Stimulated activated CD4-positive, alpha-beta T cell treated with anti-CD3 and anti-CD28 coated beads, TNF-alpha, amount 100 ng/mL, for 1 hour (primary cell): ENCODE measurements at places on chromosomes 2 and 18.

DNA sequence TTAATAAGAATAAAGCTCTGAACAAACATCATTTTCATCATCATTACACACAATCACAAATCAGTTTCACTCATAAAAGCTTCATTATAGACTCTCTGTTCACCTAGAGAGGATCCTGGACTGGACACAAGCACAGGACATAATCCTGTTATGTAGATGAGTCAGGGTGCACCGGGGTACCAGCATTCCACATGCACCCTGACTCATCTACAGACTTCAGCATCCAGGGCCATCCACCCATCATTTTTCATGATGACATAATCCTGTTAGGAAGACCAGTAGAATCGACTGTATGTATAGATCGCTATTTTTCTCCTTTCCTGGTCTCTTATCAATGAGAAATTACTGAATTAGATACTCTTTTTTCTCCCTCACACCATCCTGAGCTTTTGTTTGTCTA is 73.7 kb upstream of the PIK3C3 start:
- no peak for DNase-seq

DNA sequence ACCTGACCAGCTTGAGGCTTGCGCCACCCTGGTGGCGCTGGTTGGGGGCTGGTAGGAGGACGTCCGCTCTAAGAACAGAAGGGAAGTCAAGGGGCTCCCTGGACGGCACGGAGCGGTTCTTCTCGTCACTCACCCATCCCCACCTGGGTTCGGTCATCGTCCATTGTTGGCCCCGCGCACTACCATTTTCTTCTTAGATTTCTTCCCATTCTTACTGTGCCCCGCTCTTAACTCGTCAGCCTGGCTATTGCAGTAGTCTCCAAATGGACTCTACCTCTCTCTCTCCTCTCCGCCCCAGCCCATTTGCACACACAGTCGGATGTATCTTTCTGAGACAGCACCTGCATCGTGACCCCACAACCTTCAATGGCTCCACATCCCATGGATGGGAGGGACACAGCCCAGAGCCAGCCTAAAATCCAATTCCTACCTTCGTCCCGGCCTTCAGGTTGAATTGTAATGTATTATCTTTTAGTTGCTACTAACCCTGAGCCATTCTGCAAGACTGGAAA is 814 bp upstream of the RAB1A start:
- DNase-seq = no peak

DNA sequence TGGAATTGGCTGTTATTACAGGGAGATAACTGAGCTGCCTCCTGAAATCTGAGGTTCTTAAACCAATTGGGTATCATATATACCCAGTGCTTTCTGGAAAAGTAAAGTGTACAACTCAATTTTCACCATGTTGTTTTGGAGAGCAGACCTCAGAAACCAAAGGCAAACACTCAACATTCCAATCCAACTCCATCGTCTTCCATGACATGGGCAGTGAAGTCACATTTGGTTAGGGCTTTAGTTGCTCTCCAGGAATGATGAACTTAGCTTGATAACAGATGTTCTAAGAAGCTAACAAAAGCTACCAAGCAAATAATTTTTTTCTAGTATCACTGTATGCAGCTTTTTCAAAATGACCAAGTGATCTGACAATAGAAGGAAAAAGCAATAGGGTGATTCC is 107.0 kb upstream of the SLC35G4 start:
- DNase-seq = no peak

- DNase-seq = no peak
These were observed 1247.8 kb upstream of the NXPH2 start for GRCh38 chr2:140027966-140028365.

DNA sequence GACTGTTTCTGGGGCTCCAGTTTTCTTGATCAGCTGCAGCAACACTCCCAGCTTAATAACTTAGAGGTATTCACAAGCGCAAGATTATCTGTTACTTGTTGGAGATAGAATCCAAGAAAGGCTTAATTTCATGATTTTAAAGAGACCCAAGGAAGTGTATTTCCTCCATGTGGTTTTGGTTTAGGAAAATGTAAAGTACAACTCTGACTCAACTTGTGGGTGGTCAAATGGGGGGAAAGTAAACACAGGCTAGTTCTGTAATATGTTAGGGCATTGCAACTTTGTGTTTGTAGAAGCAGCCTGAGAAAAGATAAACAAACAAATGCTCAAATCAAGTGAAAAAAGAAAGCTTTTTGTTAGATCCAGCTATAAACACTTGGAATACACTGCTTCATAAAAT is 90.1 kb upstream of the COL3A1 start:
- DNase-seq = no peak

- DNase-seq = no peak
These were observed 77.0 kb downstream of the MBD2 start for GRCh38 chr18:54147439-54147838.

DNA sequence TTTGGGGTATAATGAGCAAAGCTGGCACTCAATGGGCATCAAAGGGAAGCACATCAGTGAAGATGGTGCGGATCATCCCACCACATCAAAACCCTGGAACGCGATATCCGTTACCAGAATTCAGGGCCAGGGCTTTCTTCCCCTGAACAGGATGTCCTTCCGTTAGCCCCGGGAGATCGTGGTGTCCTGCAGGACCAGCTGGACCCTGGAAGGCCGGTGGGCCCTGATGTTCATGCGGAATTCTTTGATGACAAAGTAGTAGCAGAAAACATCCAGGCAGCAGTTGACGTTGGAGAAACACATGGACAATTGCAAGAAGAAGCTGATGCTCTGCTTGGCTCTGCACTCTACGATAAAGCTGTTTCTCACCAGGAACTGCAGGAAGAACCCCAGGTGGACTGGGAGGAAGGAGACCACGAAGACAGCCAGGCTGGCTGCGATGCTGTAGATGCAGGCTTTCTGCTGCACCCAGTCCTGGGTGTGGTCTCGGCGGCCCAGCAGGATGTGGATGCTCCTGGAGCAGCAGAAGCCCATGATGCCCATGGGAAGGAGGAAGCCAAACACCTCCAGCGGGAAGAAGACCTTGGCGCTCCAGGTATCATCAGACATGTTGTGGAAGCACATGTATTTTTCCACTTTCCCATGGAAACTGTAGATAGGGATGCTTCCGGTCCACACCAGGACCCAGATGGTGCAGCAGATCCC is 15.0 kb downstream of the GPR55 start:
- DNase-seq = no peak

DNA sequence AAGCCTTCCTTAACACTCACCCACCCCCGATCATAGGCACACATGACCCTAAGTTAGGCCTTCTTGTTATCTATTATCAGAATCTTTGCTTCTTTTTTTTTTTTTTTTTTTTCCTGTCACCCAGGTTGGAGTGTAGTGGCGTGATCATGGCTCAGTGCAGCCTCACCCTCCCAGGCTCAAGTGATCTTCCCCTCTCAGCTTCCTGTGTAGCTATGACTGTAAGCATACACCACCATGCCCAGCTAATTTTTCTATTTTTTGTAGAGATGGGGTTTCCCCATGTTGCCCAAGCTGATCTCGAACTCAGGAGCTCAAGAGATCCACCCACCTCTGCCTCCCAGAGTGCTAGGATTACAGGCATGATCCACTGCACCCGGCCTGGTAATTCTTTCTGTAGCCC is 328.7 kb downstream of the NR4A2 start:
- DNase-seq = no peak

DNA sequence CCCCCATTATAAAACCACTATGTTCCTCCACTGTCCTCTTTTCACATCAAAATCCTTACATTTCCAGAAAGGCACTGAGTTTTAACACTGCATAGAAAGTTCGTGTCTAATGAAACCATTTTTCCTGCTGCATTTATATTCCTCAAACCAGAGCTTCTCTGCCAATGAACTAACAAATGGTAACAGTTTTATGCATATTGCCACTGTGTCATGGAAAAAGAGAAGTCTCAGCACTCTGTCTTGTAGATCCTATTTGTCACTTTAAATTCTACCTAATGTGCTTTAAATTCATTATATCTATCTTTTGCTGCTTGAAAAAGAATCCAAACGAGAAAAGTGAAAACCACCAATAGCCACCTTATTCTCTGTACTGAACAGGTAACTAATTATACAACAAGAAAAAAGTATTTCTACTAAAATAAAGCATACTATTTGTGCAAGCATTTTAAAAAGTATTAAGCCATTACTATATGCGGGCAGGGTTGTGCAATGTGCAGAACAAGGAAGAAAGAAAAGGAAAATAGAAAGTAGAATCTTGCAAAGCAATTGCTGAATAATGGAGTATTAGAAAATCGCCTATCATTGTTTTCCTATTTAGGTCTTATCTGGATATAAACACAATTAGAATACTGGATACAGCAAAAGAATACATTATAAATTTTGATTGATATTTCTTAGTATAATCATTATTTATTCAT is 328.9 kb downstream of the ZEB2 start:
- no peak for DNase-seq

- DNase-seq = peak; percentile 94
These were observed 695 bp upstream of the CTDP1 start for GRCh38 chr18:79678665-79679551.

DNA sequence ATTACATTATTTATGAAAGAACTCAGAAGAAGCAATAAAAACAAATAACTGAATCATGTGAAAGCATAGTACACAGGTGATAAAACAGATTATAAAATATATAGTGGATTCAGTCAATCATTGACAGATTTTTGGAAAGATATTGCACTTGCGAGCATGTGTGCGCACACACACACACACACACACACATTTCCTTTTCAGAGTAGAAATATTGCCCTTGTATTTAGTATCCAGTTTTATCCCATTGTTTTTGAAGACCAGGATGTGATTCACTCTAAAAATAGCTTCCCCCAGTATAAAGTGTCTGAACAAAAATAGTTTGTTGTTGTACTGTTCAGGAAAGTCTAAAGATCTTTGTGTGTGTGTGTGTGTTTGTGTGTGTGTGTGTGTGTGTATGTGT is 145.5 kb downstream of the CALCRL start:
- DNase-seq = no peak

GRCh38 chr2:9263428-9263827 is 56.8 kb downstream of the ASAP2 start:
- DNase-seq = no peak

DNA sequence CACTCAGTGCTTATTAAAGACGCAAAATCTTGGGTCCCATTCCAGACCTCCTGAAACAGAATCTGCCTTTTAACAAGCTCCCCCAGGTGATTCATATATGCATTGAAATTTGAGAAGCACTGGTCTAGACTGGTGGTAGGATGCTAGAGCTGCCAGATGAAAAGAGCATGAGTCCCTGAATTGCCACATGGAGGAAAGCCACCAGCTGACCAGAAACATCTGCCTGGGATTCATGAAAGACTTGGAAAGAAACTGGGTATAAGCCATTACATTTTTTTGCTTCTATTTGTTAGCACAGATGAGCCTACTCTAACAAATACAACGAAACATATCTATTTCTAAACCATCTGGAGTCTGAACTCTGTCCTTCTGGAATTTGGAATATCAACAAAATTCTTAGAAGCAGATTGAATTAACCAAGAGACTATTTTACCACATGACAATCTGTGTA is 228.9 kb downstream of the RBM43 start:
- DNase-seq = no peak

DNA sequence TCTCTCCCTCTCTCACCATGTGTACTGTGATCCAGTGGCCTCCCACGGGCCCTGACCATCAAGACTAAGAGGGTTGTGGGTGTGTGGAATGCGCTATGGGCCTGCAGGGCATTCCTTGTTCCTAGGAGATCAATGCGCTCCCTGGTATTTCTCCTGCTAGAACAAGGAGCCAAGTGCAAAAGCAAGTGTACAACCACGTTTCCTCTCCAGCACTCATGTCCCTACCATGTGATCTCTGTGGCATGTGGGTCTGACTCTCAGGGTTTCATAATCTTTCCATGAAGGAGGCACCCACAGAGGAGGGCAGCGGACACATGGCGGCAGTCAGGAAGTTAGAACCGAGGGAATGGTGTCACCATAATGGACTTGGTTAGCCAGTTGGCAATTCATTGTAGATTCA is 91.4 kb downstream of the MAPK4 start:
- DNase-seq = no peak

DNA sequence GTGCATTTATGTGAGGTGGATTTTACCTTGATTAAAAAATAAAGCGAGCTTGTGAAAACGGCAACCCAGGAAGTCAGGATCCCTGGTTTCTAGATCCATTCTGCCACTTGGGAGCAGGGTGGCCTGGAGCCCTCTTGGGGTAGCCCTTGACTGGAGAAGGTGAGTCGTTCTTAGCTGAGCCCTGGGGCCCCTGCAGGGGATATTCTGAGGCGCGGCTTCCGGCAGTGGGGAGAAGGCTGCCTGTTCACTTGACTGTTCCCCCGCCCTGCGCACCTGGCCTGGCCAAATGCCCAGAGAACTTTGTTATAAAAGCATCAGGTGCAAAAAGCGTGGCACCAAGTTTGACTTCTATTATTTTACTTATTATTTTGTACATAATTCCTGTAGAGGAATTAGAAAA is 221.9 kb downstream of the DYSF start:
- no peak for DNase-seq

DNA sequence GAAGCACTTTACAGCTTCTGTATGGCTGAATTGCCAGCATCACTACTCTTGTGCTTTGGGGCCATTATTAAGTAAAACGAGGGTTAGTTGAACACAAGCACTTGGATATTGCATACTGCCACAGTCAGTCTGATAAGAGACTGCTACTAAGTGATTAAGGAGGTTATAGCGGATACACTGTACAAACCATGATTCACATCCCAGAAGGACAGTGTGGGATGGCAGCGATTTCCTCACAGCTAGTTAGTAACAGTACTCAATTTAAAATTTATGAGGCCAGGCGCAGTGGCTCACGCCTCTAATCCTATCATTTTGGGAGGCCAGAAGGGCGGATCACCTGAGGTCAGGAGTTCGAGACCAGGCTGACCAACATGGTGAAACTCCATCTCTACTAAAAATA is 2.6 kb upstream of the BMPR2 start:
- no peak for DNase-seq

DNA sequence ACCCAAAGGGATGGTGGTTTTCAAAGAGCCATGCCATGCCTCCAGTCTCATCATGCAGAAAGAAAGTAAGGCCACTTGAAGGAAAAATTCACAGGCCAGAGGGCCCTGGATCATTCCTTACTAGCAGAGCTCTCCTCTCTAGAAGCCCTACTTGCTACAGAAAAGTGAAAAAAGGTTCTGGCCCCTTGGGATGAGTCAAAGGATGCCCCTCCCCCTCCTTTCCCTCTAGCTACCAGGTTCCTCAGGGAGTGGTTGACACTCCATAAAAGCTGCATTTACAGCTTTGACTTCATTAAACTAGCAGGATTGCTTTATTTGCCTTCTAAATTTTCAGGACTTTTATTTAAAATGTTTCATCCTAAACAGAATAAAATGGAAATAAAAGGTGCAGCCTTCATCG is 21.2 kb downstream of the OSR1 start:
- no peak for DNase-seq
